NCI-H1694 treated with DMSO at 0.1 percent for 48 hours (cell line): ENCODE measurements at places on chromosomes 7 and 10.

DNA sequence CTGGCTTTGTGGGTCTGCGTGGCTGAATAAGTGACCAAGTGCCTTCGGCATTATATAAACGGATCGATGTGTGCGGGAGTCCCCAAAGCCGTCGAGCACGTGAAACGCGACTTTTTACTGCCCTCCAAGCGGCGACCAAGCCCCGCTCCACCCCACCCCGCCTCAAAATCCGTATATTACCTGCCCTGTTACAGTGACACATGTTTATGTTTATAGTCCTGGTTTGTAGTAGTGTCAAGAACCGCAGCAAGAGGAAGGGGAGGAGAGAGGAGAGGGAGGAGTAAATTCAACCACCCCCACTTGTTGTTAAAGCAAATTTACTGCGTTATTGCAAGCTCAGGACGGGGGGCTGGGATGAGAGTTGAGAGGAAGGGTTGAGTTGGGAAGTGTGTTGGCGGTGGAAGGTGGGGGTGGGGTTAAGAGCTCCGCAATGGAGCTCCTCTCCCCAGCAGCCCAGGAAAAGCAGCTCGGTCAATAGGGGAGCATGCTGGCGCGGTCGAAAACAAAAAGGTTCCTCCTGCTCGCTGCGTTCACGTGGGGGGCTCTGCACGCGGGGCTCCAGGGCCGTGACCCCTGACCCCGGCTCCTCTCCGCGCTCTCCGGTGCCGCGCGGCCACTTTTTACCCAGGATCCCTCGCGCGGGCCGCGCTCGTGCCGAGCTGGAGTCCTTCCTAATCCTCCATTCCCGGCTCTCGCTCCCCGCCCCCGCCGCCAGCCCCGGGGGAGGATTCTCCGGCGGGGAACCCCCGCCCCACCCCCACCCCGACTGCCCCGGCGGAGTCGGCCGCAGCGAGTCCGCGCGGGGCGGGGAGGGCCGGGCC lies at the start of gene SKIDA1:
Gene SKIDA1 (minus strand): TSS at position 316 of the 821 bp plus-strand sequence. CDS start 7,860 bp downstream, outside the sequence.
- DNase-seq = peak; percentile 86

- DNase-seq = no peak
Observed at GRCh38 chr10:113104047-113104446, 154.0 kb downstream of the TCF7L2 start.

- no peak for DNase-seq
Observed at GRCh38 chr7:2018569-2019460, 213.9 kb downstream of the MAD1L1 start.

- no peak for DNase-seq
Observed at GRCh38 chr10:130411496-130412085, 275.4 kb downstream of the GLRX3 start.

- no peak for DNase-seq
Observed at GRCh38 chr10:131876508-131876907, 24.3 kb upstream of the PPP2R2D start.

DNA sequence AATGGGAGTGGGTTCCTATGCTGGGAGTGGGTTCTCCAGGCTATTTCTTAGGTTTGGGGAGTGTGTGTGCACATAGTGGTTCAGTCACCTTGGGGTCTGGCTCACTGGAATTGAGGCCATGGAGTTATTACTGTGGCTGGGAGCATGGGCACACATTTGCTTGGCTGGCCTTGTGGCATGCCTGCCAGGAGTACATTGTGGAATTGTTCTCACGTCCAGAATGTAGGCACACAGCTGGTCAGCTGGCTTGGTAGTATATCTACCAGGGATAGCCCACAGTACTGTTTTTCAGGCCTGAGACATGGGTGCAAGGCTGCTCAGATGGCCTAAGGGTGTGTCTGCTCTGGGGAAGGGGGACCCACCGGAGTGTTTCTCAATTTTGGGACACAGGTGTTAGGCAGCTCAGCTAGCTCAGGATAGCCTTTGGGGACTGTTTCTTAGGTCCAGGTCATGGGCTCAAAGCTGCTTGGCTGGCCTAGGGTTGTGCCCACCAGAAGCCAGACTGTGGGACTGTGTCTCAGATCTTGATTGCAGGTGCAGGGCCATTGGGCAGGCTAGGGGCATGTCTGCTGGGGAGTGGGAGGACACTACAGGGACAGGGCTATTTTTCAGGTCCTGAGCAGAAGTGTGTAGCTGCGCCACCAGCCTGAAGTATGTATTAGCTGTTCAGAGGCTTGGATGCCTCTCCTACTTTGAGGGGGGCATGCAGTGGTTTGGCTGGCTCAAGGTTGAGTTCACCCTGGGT lies 50.6 kb downstream of the TMEM168 start:
- DNase-seq = no peak

GRCh38 chr10:45379891-45380540 lies 6.0 kb downstream of the ALOX5 start:
- DNase-seq = no peak

DNA sequence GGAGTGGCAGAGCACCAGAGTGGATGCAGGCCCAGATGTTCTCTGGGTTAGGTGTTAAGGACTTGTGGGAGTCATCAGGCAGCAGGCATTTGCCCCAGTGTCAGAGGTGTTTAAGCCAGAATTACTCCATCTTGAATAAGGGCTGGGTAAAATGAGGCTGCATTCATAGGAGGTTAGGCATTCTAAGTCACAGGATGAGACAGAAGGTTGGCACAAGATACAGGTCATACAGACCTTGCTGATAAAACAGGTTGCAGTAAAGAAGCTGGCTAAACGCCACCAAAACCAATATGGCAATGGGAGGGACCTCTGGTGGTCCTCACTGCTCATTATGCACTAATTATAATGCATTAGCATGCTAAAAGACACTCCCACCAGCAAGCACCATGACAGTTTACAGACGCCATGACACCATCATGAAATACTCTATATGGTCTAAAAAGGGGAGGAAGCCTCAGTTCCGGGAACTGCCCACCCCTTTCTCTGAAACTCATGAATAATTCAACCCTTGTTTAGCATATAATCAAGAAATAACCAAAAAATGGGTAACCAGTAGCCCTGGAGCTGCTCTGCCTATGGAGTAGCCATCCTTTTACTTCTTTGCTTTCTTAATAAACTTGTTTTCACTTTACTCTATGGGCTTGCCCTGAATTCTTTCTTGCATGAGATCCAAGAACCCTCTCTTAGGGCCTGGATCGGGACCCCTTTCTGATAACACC lies 882 bp upstream of the LRRC61 start:
- DNase-seq = peak; percentile 9

- DNase-seq = no peak
Observed at GRCh38 chr7:2471022-2471329, 5.2 kb downstream of the GRIFIN start.

GRCh38 chr10:29880856-29881255 lies 178.5 kb downstream of the JCAD start:
- no peak for DNase-seq

GRCh38 chr7:27148031-27148755 lies 619 bp upstream of the HOXA6 start:
- DNase-seq = no peak

- DNase-seq = no peak
Observed at GRCh38 chr7:35003679-35004303, 33.5 kb downstream of the DPY19L1 start.

DNA sequence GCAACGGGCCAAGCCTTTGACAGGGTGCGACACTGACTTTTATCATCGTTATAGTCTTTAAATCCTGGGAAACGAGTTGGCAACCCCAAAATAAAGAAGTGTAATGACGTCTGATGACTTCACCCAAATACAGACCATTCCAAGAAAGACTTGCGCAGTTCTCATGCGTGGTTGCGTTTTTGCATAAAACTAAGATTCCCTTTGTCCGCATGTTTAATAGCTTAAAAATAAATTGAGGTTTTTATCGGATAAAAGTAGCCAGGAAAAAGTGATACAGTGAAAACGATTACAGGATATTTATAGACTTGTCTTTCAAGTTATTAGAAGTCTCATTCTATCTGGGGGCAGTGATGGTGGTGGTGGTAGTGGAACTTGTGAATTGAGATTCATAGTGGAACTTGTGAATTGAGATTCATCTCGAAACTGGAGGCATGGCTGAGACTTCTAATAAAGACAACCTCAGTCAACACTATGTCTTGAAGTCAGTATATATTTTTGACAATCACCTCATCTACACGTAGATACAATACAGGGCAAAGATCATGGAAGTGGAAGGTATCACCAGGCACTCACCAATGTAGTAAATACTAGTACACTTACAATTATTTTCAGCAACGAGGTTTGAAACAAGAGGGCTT lies 1.2 kb upstream of the NAMPT start:
- no peak for DNase-seq

GRCh38 chr7:131284702-131285419 lies 42.8 kb upstream of the MKLN1 start:
- DNase-seq = no peak

DNA sequence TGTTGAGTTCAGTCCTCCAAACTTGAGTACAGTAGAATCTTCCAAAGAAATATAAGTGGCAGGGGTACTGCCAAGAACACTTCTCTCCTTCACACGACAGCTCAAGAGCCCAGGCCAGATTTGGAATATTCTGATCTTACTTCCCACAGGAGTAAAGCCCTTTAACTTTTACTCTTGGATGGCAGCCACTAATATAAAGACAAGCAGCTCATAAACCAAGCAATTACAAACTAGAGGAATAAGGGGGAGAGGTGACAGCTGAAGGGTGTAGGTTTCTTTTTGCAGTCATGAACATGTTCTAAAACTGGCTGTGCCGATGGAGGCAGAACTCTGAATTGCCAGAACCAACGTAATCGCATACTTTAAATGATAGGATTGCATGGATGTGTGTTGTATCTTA lies 74.8 kb downstream of the SVIL start:
- no peak for DNase-seq
